ENCODE measurements at places on chromosomes 2 and 18.

- DNase-seq = no peak
Measured at GRCh38 chr2:167582619-167583018, 664.8 kb downstream of the STK39 start.

- DNase-seq = no peak
Measured at GRCh38 chr2:140596447-140596846, 1534.4 kb downstream of the LRP1B start.

GRCh38 chr2:132941296-132942020, 271.5 kb upstream of the LYPD1 start:
- DNase-seq = no peak

- DNase-seq = peak; percentile 49
Measured at GRCh38 chr2:160402997-160403979, 90.3 kb downstream of the RBMS1 start.

GRCh38 chr18:79926715-79927606, 24.5 kb downstream of the SLC66A2 start:
- no peak for DNase-seq

- no peak for DNase-seq
Measured at GRCh38 chr2:109321570-109321969, 192.6 kb downstream of the SH3RF3 start.

DNA sequence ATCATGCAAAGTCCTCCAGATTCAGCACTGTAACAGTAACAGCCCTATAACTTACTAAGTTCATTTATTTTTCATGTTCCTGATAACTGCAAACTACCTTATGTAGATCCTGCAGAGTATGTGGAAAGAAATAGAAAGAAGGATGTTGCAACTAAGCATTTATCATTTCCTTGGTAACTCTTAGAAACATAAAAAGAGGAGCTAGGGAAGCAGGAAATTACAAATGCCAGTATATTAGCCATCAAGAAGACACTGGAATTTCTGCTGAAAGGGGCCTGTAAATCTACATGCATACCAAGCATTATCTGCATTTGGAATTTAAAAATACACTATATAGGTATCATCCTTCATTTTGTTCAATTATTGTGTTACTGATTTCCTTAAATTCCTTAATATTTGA, 66.8 kb downstream of the PDE11A start:
- no peak for DNase-seq

Measured in ACHN (cell line).